ENCODE measurements at places on chromosomes 6 and 20. TPM values are rescaled to one million over a fixed set of nuclear protein-coding genes. Genes with fewer than 3 reads are reported as not detected.

DNA sequence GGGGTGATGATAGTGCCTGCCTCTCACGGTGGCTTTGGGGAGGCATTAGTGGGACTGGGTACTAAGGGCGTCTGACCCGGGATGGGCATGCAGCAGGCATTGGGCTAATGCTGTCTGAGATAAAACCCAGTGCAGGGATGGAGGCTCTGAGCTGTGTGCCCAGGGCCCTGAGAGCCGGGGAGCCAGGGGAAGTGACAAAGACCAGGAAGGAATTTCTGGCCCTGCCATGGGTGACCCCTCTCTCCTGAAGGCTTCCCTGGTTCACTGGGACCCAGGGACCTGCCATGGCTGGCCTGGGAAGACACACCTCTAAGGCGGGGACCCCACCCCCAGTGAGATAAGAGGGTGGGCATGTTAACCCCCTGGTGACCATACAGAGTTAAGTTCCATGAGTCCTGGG, 3.9 kb upstream of the GATA5 start:
- DNase-seq: no peak

DNA sequence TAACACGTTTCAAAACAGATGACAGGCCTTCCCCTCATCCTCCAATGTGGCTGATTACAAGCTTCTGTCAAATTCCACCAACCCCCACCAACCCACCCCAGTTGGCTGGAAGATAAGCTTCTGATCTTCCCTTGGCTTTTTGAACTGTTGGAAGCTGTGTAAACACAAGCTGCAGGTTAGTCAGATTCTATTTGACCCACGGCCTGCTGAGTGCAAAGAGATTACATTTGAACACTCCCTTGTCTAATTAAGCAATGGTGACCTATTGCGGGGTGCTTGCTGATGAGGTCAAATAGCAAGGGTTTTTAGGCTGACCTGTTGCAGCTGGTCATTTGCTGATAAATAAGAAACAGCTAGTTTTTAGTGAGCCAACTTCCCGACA, 379.7 kb downstream of the BMP2 start:
- DNase-seq: peak; percentile 31

The IL20RA gene
- total RNA-seq: 0.16 TPM

GRCh38 chr6:48212501-48212900, 101.5 kb upstream of the PTCHD4 start:
- DNase-seq: no peak

The IL17F gene
- total RNA-seq: not detected

DNA sequence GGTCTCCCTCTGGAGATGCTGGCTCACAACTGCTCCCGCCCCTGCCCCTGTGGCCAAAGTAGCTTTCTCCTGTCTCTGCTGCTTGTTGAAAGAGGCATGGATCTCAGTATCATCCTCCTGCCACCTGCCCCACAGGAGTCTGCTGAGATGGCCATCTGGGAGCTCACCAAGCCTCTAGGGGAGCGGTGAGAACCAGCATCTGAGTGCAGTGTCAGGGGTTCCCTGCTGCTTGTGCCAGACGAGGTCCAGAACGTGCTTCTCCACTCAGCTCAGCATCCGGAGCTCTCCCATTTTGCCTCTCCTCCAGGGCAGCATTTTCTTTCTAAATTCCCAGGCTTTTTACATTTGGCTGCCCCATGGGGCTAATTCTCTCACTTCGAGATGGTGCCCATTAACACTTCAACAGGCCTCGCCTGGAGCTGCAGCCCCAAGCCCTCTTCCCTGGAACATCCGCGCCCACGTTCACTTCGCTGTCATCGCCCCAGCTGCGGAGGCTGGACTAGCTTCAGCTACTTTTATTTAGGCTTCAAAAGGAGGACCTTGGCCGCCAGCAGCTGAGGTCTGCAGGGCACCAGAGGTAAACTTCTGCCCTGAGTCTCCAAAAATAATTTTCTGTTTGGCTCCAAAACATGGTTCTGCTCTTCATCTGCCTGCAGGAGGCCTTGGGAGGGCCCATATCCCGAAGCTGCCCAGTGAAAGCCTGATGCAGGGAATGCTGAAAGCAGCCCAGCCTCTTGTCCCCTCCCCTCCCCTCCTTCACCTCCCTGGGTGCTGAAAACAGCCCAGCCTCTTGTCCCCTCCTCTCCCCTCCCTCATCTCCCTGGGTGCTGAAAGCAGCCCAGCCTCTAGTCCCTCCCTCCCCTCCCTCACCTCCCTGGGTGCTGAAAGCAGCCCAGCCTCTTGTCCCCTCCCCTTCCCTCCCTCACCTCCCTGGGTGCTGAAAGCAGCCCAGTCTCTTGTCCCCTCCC, 25.2 kb upstream of the MLN start:
- no peak for DNase-seq

GRCh38 chr6:45870531-45870930, 145.1 kb downstream of the CLIC5 start:
- no peak for DNase-seq

The PAX1 gene
- not detected for total RNA-seq

- DNase-seq: no peak
Measured at GRCh38 chr6:137282254-137282653, 63.1 kb upstream of the IFNGR1 start.

- DNase-seq: no peak
Measured at GRCh38 chr6:156376091-156376490, 401.1 kb upstream of the ARID1B start.

GRCh38 chr6:93902517-93902916, 483.2 kb upstream of the EPHA7 start:
- no peak for DNase-seq

- DNase-seq: no peak
Measured at GRCh38 chr6:158313989-158314388, 1.7 kb downstream of the TULP4 start.
